AG09309 (cell line): ENCODE measurements at places on chromosomes 1 and 21.

DNA sequence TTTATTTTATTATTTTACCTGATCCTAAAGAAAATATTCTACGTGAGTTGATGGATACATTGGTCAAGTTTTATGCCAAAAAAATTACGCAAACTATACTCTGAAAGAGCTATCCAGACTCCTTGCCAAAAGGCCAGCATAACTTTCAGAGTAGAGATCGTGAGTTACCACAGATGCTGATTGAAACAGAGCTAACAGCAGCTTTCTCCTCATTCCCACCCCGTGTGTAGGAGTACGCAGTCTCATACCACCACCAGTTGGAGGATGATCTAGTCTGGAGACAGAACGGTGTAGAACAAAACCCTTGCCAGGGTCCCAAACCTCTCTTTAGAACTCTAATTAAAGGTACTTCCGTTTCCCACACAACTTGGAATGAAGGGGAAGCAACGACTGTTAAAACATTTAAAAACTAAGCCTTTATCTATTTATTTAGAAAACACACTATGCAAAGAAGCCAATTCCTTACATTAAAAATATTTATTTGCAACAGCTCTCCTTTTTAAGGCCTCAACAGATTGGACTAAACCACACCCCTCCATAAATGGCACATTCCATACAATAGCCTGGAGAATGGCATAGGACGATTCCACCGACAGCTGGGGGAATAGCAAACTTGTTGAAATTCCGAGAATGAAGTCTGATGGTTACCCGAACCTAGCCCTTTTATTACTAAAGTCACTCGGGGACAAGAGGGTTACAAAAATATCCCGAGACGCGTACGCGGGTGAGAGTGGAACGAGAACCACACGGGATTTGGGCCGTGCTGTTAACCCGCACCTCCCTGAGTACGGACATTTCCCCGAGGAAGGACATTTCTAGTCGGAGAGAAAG lies 1.4 kb downstream of the NUCKS1 start:
- peak; percentile 38 for DNase-seq

GRCh38 chr21:36962098-36962780 lies 4.2 kb downstream of the HLCS start:
- DNase-seq = no peak

DNA sequence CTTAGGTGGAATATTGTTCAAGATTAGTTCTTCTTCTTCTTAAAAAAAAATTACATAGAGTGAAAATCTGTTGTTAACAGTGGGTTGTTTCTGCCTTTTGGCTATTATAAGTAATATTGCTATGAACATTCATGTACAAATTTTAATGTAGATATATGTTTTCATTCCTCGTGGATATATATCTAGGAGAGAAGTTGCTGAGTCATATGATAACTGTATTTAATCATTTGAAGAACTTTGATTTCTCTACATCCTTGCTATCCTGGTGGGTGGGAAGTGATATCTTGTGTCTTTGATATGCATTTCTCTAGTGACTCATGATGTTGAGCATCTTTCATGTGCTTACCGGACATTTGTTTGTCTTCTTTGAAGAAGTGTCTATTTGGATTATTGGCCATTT lies 29.9 kb downstream of the MAST2 start:
- no peak for DNase-seq

GRCh38 chr21:41620982-41621381 lies 113.0 kb upstream of the TMPRSS2 start:
- DNase-seq = peak; percentile 25

- no peak for DNase-seq
Observed at GRCh38 chr1:91171898-91172297, 150.1 kb upstream of the ZNF644 start.

DNA sequence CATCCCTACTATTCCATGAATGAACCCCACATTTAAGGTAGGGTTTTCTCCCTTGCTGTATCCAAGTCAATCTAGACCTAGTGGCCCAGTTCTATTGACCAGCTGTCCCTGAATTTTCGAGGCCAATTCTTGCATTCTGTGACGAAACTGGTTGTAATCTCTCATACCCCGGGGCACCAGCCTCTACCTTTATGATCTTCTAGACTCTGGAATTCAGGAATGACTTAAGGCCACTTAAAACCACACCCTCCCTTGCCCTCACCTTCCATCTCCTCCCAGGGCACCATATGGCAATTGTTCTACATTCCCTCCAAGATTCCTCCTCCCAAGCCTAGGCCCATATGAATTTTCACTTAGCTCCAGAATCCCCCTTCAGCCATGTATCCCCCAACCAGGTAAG lies 48.9 kb downstream of the RHOU start:
- no peak for DNase-seq
